ENCODE measurements at places on chromosomes 6 and 20.

- DNase-seq: no peak
These were observed 193.5 kb upstream of the CNR1 start for GRCh38 chr6:88359530-88360202.

GRCh38 chr6:38975621-38976049, 72.9 kb upstream of the GLP1R start:
- DNase-seq: no peak

DNA sequence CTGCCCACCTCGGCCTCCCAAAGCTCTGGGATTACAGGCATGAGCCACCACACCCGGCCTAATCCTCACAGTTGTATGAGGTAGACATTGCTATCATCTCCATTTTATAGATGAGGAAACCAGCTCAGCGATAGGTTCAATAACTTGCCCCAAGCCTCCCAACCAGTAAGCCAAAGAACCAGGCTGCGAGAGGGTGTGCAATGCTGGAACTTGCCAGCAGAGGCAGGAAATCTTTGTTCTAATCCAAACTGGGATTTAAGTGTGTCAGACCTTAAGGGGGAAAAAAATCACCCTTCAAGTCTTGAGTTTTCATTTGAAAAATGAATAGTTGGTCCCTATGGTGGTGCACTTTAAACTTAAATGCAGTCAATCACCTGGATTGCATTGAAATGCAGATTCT, 20.1 kb upstream of the RNGTT start:
- DNase-seq: no peak

GRCh38 chr6:30719356-30719755, 796 bp upstream of the TUBB start:
- DNase-seq: no peak

GRCh38 chr6:68038815-68039408, 596.2 kb upstream of the ADGRB3 start:
- DNase-seq: no peak

DNA sequence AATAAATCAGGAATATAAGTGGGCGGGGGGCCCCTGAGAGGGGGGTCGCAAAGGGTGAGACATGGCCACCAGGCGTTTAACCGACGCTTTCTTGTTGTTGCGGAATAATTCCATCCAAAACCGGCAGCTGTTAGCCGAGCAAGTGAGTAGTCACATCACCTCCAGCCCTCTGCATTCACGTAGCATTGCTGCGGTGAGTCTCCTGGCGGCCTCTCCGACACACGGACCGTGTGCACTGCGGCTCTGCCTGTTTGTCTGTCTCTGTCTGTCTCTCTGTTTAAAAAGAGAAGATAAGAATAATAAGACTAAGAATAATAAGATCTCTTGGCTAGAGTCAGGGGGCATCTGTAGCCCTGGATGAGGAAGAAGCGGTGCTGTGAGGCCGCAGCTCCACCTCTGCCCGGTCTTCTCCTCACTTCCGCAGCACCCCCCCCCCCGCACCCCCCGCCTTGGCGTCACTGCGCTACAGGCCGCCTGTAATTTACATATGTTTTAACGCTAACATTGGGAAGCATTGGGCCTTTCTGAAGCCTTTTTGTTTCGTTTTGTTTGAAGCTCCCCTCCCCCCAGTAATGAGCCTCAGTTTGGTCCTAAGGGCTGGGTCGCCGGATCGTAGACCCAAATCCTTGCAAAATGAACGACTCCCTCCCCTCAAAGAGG, 993 bp downstream of the STX16 start:
- DNase-seq: peak; percentile 55

GRCh38 chr6:30883685-30884520, at the start of gene DDR1:
Gene DDR1 (plus strand): TSS chr6:30884519. CDS start chr6:30888730, 4,211 bp downstream.
- DNase-seq: peak; percentile 36

DNA sequence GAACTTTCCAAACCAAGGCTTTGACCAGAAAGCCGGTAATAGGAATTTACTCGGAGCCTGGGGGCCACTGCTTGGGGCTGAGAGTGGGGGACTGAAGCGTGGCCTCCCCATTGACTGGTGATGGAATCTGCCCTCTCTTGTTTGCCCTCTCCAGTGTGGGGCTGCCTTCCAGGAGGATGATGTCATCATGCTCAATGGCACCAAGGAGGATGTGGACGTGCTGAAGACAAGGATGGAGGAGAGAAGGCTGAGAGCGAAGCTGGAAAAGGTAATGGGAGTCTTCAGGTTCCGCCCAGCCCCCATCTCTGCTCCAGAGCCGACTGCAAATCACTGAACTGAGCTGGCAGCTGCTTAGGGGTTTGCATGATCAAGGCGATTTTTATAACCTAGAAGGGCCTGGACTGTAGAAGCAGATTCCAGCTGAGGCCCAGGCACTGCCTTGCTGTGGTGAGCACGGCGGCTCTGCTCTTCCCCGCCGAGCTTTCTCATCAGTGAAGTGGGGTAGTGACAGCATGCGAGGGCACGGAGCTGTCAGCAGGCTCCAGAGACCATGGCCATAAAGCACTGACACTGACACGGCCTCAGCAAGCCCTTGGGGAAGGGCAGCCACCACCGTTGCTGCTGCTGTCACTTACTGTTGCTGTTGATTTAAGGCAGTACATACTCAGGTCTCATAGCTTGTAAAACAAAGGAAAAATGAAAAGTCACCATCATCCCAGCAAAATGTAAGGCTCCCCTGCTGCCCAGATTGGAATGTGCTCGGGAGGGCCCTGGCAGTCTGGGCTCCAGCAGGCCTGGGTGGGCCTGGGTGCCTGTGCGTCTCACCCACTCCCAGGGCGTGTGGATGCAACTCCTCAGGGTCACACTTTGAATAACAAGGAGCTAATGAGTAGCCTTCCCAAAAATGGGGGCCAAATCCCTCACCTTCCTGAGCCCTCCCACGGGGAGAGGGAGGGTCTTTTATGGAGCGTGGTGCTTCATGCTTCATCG, 11.1 kb upstream of the FAM209A start:
- DNase-seq: no peak

DNA sequence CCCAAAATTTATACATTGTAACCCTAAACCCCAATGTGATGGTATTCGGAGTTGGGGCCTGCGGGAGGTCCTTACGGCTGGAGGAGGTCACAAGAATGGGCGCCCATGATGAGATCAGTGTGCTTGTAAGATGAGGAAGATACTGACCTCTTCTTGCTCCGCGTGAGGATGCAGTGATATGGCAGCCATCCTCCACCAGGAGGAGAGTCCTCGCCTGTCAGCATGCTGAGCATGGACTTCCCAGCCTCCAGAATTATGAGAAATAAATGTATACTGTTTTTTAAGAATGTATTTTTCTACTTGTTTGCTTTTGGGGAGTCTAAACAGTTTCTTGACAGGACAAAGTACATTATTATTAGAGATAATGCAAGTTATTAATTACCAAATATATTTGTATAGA, 8.7 kb upstream of the SYNDIG1 start:
- no peak for DNase-seq

GRCh38 chr6:111468329-111469012, 14.5 kb downstream of the REV3L start:
- DNase-seq: no peak

DNA sequence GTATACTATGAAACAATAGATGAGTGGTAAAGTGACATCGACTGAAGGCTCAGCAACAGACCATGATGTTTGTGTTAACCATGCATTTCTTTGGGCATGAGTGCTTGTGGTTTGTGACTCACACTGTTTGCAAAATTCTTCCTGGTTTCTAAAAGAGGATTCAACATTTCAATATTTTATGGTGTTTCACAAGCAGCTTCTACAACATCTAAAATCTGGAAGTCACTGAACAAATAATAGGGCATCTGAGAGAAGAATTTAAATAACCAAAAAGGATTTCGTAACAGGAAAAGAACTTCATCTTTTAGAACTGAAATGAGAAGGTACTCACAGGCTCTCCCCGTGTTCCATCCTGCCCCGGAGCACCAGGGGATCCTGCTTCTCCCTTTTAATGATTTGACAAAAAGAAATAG, 146.2 kb downstream of the COL21A1 start:
- DNase-seq: no peak

DNA sequence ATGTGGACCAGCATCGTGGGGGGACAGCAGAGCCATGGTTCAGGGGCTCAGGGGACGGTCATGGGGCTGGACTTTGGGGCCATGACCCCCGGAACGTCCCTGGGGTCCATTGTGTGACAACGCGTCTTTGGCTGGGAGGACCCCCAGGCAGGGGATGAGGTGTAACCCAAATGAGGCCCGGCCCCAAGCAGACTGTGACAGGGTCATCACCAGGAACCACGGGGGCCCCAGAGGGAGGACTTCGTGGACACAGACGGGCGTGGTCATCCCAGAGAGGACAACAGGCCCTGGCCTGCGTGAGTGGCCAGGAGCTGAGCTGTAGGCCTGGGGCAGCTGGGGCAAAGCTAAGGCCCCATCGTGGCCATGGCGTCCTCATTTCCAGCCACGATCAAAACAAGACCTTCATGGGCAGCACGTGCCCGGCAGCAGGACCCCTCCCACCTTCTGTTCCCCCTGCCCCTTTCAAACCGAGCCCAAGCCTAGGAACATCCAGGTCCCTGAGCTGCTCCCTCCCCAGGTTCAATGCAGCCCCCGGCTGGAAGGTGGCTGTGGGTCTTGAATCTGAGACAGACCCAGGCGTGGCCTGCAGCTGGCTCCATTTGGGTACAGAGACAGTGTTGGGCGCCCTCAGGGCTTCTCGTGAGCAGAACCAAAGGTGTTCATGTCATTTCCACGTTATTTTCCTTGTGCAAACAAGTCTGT, 187.8 kb downstream of the TAF4 start:
- no peak for DNase-seq

- no peak for DNase-seq
These were observed 22.3 kb upstream of the RPP40 start for GRCh38 chr6:5025911-5026819.

DNA sequence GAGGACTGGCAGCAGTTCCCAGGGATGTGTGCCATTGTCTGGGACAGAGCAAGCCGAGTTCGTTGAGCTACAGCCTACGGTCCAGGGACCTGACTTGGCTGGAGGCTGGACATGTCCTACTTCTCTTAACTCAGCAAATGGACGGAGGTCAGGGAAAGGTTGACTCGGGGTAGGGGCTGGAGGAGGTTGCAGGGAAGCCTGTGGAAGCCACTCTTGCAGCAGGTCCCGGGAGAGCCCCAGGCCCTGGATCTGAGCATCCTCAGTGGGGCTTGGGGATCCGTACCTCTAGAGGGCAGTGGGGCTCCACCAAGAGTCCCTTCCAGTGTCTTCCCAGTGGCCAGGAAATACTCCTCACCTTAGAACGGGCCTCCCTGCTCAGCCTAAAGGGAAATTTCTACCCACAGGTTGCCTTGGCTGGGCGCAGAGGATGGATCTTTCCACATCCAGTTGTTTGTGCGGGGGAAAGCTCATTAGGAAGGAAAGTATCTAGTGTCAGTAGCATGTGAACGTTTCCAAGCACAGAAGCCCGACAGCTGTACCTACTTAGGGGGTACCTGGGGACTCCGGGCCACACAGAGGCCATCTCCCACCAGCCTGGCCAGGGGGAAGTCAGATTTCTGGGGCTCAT, 170.2 kb downstream of the NFATC2 start:
- peak; percentile 31 for DNase-seq

DNA sequence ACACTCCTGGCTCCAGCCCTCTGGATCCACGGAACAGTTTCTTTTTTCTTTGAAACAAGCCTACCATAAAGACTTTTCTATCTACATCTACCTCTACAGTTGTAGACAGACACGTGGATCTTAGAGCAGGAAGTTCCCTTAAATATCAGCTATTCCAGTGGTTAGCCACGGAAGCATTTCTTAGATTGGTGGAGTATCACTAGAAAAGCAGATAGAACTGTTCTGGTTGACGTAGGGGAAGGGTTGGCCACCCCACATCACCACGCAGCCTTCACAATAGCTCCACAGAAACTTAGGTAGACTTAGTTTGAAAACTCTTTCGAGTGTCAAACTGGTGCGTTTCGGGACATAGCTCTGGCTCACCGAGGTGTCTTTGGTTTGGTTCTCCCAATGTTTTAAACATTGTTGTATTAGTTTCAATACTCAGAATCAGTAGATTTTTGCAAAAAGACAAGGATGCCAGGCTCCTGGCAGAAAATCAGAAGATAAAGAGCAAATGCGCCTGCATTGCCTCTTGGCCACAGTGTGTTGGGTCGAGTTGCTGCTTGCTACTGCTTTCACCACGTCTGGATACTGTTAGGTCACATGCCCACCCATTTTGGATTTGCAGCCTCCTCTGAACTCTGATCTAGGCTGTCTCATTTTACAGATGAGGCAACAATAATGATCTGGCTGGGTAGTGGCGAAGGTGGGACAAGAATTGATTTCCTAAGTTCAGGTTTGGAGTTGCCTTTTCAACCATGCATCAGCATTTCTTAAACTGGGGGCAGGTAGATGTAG, 71.5 kb upstream of the DTNBP1 start:
- no peak for DNase-seq

DNA sequence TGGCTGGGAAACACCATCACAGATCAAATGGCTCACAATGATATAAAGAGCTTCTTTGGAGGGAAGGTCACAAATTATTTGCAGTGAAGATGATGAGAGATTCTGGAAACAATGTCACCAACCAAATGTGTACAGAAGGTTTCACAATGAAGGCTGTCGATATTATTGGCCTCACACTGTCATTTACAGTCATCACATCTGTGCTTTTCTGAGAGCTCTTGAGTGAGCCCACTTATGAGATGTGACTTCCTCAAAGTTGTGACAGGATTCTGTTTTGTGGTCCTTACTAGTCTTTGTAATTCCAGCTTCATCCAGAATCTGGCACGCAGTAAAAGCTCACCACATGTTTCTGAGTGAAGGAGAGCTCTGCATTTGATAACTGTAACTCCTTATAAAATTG, 133.6 kb downstream of the LMBRD1 start:
- DNase-seq: no peak

- DNase-seq: no peak
These were observed 93.4 kb downstream of the HIVEP2 start for GRCh38 chr6:142851601-142852000.

DNA sequence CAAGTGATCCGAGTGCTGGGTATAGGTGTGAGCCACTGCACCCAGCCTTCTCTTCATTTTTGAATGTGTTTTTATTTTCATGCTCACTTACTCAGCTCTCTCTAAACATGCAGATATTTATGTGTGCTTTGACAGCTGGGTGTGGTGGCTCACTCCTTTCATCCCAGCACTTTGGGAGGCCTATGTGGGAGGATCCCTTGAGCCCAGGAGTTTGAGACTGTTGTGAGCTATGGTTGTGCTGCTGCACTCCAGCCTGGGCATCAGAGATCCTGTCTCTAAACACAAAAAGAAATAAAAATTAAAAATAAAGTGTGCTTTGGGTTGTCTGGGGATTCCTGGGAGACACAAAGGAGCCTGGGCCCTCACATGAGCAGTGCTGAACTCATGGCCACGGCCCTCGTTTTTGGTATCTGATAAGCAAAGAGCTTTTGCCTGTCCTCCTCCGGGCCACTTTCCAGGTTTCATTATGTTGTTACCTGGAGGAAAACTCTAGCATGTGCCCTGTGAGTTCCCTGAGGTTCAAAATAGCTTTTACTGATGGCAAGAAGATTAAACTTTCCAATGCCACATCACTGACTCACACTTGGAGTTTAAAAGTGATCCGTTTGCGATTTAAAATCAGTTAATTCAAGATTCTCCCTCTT, 78.5 kb downstream of the CD164 start:
- no peak for DNase-seq

DNA sequence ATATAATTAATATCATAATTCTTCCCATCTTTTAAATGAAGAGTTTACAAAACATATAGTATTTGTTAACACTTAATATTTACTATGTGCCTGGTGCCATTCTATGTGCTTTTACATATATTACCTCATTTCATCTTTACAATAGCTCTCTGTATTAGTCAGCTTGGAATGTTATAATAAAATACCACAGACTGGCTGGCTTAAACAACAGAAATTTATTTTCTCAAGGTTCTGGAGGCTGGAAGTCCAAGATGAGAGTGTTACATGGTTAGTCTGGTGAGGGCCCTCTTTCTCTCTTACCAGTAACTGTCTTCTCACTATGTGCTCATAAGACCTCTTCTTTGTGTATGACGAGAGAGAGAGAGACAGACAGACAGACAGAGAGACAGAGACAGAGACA, 110.2 kb downstream of the NKAIN2 start:
- DNase-seq: no peak

All from stimulated activated CD4-positive, alpha-beta T cell treated with anti-CD3 and anti-CD28 coated beads, Interleukin-2, amount 100 ng/mL, for 4 hours (primary cell).